ENCODE measurements at places on chromosomes 2 and 18.
A peak's percentile ranks its signal among the peaks of the same experiment; 100 is the strongest.

GRCh38 chr2:11286749-11287148, 57.7 kb downstream of the ROCK2 start:
- no peak for DNase-seq

- no peak for DNase-seq
Measured at GRCh38 chr2:22995576-22995975, 389.4 kb upstream of the KLHL29 start.

DNA sequence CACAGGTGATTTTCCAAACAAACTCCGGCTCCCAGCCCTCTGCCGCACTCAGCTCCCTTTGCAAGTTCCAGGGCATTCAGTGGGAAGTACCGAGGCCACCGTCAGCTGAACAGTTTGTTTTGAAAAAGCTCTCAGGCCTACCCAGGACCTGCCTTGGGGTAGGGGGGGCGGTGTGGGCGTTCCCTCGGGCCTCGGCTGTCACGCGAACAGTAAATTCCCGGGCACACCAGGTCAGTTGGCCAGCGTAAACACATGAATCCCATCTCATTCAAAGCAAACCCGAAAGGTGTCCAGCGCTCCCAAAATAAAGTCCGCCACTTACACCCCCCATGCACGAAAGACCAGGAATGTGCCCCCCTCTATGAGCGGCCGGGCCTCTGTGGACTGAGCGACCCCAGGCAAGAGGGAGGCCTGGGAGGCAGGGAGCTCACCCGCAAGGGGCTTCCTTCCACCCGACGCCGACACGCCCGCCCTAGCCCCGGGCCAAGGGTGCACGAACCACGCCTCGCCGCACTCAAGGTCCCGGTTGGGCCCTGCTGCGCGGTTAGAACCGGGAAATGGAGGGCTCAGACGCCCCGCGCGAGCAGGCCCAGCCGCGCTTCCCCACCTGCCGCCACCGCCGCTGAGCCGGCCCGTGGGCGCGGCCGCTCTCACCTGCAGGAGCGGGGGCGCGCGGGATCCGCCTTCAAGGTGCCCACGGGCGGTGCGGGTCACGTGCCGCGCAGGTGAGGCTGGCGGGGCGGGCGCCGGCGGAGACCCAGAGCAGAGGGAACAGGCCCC, at the start of gene WDSUB1:
TSS of gene WDSUB1 (minus strand) at position 775 of the 780 bp plus-strand sequence. CDS start 3,634 bp downstream, outside the sequence.
- DNase-seq, result peak; percentile 79

- no peak for DNase-seq
Measured at GRCh38 chr2:62794791-62795190, 89.3 kb downstream of the EHBP1 start.

GRCh38 chr2:23053601-23054000, 331.4 kb upstream of the KLHL29 start:
- no peak for DNase-seq

- DNase-seq, result no peak
Measured at GRCh38 chr2:233418761-233419546, 64.7 kb downstream of the DGKD start.

- DNase-seq, result peak; percentile 78
Measured at GRCh38 chr18:12391487-12392165, 14.6 kb upstream of the AFG3L2 start.

DNA sequence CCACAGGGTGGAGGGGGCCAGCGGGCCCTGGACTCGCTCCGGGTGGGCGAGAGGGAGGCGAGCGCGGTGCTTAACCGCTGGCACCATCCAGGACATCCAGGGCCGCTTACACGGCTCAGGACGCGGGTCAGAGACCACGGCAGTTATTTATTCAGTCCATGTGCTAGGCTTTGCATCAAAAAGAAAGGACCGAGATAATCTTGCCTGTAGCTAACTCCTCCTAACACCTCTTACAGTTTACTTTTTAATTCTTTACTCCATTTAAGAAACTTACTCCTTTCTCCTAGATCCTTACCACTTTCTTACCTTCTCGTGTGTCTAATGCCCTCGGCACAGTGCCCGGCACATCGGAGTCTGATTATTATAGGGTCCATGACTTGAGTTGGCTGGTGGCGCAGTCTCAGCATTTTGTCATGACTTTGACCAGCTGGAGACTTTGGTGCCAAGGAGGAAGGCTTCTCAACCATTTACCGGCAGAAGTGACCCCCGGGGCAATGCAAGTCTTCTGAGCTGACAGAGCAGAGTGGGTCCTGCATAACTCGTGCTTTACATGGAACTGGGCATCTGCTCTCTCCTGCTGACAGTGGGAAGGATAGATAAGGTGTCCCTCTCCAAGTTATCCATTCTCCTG, 503 bp downstream of the ANXA4 start:
- DNase-seq, result no peak

GRCh38 chr18:199768-200167, 41.4 kb downstream of the USP14 start:
- no peak for DNase-seq

- DNase-seq, result no peak
Measured at GRCh38 chr2:74760875-74761630, 72.9 kb upstream of the HK2 start.

DNA sequence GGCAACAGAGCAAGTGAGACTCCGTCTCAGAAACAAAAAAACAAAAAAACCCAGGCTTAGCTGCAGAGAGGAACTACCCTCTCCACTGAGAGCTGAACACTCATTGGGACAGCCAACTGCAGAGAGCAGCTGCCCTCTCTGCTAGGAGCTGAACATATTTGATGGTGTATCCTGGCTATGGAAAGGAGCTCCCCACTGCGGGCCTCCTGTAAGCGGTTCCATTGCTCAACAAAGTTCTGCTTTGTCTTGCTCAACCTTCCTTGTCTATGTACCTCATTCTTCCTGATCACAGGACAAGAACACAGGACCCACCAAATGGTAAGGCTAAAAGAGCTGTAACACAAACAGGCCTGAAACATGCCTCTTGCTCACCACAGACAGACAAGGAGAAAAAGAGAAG, 246.3 kb upstream of the LRRTM4 start:
- no peak for DNase-seq

DNA sequence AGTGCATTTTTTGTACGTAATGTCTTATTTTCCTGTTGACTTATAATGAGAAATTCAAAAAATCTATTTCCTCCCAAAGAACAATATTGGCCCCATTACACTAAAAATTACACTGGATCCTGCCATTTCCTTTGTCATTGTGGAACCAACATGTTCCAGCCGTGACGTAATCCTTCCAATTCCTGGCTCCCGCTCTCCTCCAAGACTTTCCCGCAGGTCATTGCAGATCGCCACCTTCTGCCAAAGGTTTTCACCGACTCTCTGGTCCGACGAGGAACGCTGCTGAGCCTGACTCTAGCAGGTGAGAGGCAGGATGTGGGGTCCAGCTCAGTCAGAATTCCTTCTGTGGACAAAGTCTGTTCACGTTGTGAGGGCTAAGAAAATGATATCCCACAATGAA, 38.0 kb downstream of the PTGR3 start:
- DNase-seq, result no peak

- DNase-seq, result no peak
Measured at GRCh38 chr18:61973273-61974115, 80.7 kb upstream of the RNF152 start.

- no peak for DNase-seq
Measured at GRCh38 chr2:150319658-150320555, 167.6 kb downstream of the RND3 start.

DNA sequence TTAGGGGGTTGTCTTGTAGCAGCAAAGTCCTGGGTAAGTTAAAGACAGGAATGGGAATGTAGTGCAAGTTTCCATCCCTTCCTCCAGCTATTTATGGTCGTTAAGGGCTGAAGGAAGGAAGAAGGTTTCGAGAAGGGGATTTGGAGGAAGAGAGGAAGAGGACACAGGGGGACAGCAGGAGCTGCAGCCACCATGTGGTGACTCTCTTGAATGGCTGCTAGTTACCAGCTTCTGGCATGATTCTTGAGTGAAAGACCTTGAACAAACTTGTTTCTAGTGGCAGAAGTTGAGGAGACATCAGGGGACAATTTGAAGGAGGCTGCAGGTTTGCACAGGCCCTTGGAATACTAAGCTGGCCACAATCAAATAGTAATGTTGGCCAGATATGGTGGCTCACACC, 116.6 kb downstream of the MTX2 start:
- no peak for DNase-seq

GRCh38 chr2:127069003-127069402, 38.0 kb downstream of the BIN1 start:
- no peak for DNase-seq

DNA sequence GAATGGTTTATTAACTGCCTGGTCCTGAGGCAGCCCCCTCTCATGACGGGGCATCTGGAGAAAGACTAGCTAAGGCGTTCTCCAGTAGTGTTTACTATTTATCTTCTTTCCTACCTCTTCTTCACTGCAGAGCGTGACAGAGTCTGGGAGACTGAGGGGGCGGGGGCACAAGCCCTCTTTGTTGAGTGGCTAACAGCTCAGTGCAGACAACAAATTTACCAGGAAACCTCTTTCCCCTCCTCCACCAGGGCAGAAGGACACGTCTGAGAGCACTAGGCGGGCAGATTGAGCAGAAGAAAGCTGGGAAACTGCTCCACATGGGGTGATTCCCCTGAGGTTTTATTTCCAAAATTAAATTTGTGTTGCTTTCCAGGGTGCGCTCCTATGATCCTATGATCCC, 322.1 kb downstream of the CNTNAP5 start:
- DNase-seq, result no peak

DNA sequence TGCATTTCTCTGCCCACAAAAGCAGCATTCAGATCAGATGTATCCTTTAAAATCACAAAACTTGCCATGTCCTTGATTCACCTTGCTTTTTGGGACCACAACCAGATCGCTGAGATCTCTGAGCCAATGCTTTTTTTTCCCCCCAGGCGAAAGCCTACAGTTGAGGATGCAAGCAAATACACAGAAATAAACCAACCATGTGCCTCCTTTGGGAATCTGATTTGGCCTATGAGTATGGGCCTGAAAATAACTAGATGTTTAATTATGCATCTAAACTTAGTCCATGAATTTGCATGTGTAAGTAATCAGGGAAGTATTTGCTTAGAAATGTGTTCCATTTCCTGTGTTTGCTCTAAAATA, 49.7 kb upstream of the CDC42EP3 start:
- no peak for DNase-seq

GRCh38 chr18:23735021-23735464, 45.8 kb downstream of the LAMA3 start:
- DNase-seq, result no peak

GRCh38 chr18:77248873-77249568, 627 bp upstream of the GALR1 start:
- DNase-seq, result no peak

GRCh38 chr2:11406267-11406957, 59.5 kb downstream of the E2F6 start:
- no peak for DNase-seq

DNA sequence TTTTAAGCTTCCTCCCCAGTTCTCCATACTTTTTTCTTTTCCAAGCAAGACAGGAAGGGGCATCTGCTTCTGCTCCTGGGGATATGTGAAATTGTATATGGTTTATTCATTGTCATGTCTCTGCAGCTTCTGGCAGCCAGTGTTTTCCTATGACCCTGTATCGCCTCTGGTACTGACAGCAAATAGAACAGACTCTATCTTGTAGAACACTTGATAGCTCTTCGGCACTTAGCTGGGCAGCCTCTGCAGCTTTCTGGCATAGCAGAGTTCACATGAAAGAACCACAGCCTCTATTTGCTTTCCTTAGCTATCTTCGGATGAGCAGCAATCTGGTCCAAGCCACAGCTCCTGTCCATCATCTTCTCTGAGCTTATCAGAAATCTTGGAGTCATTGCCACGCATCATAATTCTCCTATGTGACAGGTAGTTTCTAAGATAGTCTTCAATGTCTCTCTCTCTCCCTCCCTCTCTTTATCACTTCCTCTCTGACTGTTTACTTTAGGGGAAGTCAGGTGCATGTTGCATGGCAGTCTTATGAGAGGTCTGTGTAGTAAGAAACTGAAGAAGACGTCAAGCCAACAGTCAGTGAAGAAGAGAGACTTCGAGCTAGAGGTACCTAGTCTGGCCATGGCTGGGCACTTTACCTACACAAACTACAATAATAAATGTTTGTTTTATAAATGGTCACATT, 627.7 kb upstream of the CDH2 start:
- DNase-seq, result no peak

DNA sequence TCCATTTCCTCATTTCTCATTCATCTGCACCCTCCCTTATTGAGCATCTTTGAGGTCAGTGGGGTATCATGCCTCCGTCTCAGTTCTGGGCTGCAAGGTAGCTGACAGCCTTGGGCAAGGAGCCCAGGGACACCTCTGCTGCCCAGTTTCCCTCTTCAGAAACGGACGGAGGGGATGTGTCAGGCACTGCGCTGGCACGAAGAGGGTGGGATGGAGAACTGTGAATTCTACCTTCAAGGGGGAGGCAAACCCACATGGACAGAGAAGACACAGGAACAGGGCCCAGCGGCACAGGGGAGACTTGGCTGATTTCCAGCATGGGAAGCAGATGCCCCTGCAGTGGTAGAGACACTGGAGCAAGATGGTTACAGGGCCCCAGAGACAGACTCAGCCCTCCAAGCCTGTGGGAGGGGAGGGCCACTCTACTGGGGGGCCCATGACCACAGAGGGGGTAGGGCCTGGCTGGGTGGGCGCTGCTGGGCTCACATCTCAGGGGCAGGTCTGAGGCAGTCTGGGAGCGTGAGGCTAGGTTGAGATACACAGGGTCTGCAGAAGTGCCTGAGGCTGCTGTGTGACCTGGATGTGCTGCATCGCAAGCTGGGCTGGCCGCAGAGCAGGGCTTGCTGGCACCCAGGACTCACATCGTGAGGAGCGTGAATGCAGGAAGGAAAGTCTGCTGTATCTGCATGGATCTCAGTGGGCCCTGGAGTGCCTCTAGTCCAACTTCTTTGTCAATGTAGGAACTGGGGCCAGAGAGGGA, 92.3 kb downstream of the HS1BP3 start:
- DNase-seq, result no peak

DNA sequence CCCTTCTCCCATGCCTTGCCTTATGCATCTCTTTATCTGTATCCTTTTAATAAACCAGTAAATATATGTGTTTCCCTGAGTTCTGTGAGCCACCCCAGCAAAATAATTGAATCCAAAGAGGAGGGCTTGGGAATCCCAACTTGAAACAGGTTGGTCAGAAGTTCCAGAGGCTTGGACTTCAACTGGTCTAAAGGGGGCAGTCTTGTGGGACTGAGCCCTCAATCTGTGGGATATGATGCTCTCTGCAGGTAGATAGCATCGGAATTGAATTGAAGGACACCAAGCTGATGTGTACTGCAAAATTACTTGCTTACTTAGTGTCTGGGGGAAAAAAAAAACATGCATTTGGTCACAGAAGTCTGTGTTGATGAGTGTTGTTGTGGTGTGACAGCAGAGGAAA, 1033.5 kb upstream of the TMEFF2 start:
- no peak for DNase-seq

DNA sequence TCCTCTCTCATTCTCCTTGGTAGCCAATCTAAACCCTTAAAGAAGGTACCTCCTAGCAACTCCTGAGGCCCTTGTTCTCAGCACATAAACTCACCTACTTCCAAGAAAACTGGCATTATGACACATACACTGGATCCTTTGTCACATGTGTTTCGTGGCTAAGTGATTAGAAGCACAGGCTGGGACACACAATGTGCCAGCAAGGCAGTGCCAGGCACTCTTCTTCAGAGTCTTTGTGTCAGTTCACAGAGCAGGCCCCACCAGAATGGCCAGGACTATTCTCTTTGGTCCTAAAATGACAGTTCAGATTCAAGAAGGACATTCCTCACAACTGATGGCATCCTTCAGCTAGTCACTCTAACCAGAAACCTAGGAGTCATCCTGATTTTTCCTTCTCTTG, 40.3 kb downstream of the SMC6 start:
- DNase-seq, result no peak
